ENCODE measurements at places on chromosomes 3 and 15. TPM values are rescaled to one million over a fixed set of nuclear protein-coding genes. Genes with fewer than 3 reads are reported as not detected.

GRCh38 chr3:33111581-33111980 is 2.2 kb upstream of the CRTAP start:
- DNase-seq: no peak

- no peak for DNase-seq
Observed at GRCh38 chr15:101489237-101489598, 289 bp downstream of the PCSK6 start.

GRCh38 chr15:98802187-98802586 is 153.8 kb downstream of the IGF1R start:
- no peak for DNase-seq

DNA sequence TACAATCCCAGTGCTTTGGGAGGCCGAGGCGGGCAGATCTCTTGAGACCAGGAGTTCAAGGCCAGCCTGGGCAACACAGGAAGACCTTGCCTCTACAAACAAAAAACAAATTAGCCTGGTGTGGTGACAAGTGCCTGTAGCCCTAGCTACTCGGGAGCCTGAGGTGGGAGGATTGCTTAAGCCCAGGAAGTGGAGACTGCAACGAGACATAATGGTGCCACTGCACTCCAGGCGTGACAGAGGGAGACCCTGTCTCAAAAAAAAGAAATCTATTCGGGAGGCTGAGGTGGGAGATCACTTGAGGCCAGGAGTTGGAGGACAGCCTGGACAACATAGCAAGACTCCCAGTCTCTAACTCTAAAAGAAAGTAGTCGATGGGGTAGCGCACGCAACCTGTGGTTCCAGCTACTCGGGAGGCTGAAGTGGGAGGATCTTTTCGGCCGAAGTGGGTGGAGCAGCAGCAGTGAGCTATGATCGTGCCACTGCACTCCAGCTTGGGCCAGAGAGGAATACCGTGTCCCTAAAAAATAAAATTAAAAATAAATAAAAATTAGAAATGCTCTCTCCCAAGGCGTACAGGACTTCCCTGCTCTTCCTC is 775 bp downstream of the C3orf33 start:
- no peak for DNase-seq

The SPESP1 gene
- total RNA-seq: 1.1 TPM

The OXTR gene
- total RNA-seq: 8.0 TPM

The INO80 gene
- 15.2 TPM for total RNA-seq

DNA sequence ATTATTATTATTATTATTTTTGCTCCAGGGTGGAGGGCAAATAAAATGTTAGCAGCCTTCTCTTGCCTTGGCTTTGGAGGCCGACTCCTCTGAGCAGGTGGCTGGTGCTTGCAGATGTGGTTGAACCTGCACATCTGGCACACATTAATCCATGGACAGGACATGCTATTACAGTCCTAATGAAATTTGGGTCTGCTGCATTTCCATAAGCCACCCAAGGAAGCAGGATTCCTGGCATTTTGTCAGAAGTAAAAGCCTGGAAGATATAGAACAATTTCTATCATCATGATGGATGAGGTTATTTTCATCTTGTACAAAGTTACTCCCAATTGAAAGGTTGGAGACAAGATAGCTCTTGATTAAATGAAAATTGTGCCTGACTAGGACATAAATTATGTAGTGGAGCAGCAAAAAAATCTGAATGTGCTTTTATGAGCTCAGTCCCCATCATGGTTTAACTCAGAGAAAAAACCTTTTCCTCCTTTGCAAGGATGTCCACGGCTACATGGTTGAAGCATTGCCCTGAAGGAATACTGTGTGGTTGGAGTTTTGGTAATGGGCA is 130.9 kb upstream of the RGMA start:
- DNase-seq: no peak

GRCh38 chr3:30083315-30083714 is 523.1 kb upstream of the TGFBR2 start:
- DNase-seq: no peak

DNA sequence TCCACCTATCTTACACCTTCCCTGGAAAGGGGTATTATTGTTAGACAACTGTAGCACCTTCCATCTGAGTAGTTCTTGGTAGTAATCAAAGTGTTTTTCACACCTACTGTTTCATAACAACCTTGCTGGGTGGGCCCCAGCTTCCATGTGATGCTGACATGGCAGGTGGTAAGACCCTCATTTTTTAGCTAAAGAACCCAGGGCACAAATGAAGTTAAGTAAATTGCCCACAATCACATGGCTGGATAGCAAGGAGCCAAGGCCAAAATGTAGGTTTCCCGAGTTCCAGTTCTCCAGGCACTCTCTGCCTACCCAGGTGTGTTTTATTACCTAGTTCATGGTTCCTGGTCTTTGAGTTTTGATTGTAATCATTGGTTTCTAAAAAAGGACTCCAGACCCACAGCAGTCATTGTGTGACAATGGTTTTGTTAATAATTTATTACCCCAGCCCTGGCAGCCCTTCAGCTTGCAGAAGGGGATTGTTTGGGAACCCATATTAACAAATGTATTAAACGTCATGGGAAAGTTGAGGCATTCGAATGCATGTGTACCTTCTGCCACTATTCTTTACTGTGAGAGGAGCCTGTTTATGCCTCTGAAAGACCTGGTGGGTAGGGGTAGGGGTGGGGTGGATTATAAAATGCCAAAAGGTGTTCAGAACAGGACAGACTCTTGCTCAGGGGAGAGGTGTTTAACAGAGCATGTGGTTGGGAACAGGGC is 222.2 kb upstream of the BHLHE40 start:
- DNase-seq: no peak

The REC114 gene
- total RNA-seq: not detected

DNA sequence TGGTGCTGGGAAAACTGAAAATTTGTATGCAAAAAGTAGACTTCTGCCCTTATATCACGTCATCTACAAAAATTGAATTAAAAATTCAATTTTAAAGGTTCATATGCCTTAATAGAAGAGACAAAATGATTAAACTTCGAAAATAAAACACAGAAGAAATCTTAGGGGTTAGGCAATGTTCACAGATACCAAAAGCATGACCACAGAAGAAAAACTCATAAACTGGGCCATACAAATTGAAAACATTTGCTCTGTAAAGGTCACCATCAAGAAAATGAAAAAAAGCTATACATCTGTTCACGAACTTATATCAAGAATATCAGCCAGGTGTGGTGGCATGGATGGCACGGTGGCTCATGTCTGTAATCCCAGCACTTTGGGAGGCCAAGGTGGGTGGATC is 245.1 kb downstream of the PCCB start:
- no peak for DNase-seq

DNA sequence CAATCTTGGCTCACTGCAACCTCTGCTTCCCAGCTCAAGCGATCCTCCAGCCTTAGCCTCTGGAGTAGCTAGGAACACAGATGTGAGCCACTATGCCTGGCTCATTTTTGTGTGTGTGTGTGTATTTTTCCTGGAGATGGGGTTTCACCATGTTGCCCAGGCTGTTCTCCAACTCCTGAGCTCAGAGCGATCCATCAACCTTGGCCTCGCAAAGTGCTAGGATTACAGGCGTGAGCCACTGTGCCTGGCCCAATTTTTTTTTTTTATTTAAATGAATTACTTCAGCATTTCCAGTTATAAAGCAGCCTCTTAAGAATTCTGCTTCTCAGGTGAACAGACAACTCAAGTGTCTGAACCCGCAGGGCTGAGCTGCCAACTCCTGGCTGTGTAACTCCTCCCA is 20.1 kb upstream of the ST3GAL6 start:
- DNase-seq: no peak

DNA sequence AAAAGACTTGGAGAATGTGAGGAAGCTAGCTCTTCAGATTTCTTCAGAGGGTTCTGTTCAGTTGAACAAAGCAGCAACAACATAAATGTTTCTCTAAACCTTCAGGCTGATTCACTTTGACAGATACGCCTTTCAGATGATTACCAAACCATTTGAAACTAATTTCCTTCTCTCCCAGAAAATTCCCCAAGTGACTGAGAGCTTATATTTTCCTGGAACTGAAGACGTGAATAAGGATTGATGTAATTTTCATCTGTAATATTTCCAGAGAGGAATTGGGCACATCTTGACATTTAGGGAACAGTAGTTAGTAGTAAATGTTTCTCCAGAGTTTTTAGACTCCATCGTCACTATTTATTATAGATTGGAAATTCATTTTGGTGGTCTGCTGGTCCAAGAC is 108.6 kb upstream of the AADACL2 start:
- no peak for DNase-seq

GRCh38 chr3:173889596-173889995 is 492.1 kb downstream of the NLGN1 start:
- no peak for DNase-seq

DNA sequence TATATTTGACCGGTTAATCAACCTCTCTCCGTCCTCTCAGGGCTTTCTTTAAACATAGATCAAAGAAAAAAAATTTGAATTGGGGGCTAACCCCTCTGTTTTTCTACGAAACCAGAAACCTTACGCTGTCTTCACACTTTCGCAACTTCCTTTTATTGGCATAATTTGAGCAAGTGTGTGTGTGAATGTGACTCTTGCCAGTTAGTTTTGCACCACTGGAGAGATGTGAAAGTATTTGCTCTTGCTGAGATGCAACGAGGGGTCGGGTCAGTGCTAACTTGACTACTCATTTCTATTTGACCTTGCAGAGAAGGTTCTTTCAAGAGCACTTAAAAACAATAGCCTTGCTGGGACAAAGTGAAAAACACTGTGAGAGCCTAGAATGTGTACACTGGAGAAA is 81.2 kb downstream of the FAM43A start:
- no peak for DNase-seq

GRCh38 chr3:175349168-175349567 is 490.0 kb downstream of the NAALADL2 start:
- no peak for DNase-seq

DNA sequence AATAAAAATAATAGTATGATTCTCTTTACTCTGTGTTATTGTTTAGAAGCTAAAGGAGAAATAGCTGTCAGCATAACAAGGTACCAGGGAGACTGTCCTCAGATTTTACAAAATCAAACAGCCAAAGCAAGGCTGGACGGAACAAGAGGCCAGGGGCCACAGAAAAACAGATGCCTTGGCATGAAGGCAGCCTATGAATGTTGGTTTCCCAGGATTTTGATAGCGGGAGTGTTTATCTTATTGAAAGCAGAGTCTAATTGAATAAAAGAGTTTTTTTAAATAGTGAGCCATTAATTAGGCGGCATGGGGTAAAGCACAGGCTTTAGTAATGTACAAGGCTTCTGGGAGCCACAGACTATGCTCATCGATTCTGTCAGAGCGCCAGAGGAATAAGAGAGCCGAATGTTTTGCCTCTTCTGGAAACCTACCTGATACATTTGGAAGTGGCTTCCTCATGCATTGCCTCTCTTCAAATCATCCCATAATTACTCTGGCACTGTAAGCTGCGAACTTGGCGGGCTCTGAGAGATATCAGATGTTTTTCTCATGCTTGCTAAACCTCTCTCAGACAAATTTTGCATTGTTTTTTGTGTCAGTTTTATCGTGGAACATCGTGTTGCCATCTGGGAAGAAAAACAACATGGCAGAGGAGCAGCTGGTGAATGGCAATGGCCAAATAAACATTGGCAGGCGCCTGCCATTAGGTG is 30.4 kb upstream of the TMCO5A start:
- DNase-seq: no peak

GRCh38 chr3:171753025-171753472 is 57.2 kb downstream of the PLD1 start:
- DNase-seq: peak; percentile 10

DNA sequence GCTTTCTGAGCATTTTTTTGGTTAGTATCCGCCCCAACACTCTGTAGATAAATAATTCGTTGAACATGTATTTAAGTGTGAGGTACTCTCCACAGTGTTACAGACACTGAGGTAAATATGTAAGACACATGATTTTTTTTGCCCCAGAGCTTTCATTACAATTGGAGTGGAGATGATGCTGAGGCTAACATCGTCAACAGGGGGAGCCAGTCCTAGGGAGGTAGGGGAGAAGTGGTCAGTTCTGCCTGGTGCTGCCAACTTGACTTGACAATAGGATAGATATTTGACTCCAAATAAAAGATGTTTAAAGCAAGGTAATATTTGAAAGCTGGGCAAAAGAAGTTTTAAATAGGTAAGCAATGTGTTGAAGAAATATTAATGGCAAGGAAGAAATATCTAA is 295.7 kb downstream of the UNC13C start:
- no peak for DNase-seq

- no peak for DNase-seq
Observed at GRCh38 chr3:137300703-137301102, 342.9 kb downstream of the IL20RB start.

GRCh38 chr3:122167630-122168029 is 15.8 kb upstream of the CASR start:
- no peak for DNase-seq

The SAMMSON gene
- total RNA-seq: not detected

- no peak for DNase-seq
Observed at GRCh38 chr3:177283983-177284382, 86.7 kb upstream of the TBL1XR1 start.

The TRPM1 gene
- not detected for total RNA-seq

DNA sequence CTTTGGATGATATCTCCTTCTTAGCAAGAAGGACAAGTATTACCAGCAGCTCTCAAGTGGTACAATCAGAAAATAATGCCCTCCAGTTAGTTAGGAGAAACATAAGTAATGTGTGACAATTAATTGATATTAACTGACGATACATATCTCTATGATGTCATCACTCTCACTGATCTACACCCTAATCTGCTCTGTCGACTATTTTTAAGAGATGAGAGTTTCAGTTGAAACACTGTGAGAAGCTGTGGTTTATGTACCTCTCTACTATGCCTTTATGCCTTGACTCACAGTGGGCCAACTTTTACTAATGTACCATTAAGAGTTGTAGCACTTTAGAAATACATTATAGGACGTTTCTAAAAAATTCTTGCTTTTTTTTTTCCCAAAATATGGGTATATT is 8.6 kb downstream of the CEP152 start:
- no peak for DNase-seq

- DNase-seq: no peak
Observed at GRCh38 chr3:24145481-24145880, 200.4 kb downstream of the NR1D2 start.

GRCh38 chr3:55128225-55128823 is 200.5 kb upstream of the LRTM1 start:
- DNase-seq: no peak

- DNase-seq: no peak
Observed at GRCh38 chr3:148289159-148289558, 408.5 kb upstream of the AGTR1 start.

The CASR gene
- total RNA-seq: not detected

The SLC38A3 gene
- not detected for total RNA-seq

The GOLGA6L4 gene
- total RNA-seq: 3.6 TPM

Measured in esophagus squamous epithelium (tissue), 5 donors.